ENCODE measurements at places on chromosomes 4 and X.

DNA sequence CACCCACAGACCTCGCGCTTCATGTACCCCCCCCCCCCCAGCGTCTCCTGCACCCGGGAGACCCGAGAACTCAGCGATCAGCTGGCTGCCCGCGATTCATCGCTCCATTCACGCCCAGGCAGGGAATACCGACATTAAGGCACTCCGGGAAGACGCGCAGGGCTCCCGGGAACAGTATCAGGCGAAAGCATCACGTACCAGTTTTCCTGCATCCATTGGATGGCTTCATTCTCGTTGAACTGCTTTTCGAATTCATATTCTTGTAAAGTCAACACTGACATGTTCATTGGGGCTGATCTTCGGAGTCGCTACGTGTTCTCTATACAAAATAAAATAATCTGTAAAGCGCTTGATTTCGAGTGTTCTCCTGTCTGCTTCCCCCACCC lies 373 bp downstream of the ELOVL6 start:
- no peak for DNase-seq

- no peak for DNase-seq
Measured at GRCh38 chr4:47651231-47651630, 166.2 kb downstream of the ATP10D start.

- no peak for DNase-seq
Measured at GRCh38 chrX:118143578-118143977, 27.0 kb upstream of the KLHL13 start.

DNA sequence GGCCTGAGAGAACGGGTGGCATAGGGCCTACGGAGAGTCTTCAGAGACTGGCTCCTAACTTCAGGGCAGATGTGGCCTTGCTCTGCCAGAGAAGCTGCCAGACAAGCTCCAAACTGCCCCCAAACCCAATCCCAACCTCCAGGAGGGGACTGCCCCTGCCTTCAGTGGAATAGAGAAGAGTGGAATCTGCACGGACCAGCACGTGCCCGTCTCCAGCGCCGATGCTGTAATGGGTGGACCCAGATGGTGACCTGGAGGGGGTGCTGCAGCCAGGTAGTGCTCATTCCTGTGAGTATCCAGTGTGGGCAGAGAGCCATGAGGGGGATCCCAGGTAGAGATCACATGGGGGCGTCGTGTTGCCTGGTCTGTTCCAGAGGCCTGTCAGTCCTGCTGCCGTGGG lies 73.2 kb upstream of the NKX1-1 start:
- no peak for DNase-seq

DNA sequence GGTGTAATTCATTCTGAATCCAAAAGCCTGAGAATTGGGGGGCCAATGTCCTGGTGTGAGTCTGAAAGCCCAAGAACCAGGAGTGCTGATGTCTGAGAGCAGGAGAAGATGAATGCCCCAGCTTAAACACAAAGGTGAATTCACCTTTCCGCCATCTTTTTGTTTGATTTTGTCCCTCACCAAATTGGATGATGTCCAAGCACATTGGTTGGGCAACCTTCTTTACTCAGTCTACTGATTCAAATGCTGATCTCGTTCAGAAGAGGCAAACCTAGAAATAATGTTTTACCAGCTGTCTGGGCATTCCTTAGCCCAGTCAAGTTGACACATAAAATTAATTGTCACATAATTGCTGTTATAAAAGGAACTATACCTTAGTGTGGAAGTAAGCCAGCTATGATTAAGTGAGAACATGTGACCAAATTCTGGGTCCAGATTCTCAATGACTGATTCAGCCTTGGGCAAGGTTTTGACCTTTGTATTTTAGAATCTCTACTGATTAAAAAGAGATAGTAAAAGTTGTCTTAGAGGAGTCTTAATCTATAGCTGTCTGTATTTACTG lies 34.5 kb upstream of the SLC4A4 start:
- no peak for DNase-seq

DNA sequence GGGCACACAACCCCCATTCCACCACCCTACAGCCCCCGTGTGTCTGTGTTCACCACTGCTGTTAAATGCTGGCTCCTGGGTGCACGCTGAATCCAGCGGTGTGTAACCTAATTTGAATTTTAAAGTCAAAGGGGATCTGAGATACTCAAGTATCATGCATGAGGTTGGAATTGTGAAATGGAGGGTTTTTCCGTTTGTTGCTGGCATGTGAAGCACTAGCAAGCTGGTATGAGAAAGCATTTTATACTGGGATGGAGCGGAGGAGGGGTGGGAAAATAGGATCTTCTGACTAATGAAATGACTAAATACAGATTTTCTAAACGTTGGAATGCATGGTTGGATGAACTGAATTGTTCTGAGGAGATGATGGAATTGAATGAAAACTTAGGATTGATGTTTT lies 36.9 kb upstream of the FAT1 start:
- no peak for DNase-seq

DNA sequence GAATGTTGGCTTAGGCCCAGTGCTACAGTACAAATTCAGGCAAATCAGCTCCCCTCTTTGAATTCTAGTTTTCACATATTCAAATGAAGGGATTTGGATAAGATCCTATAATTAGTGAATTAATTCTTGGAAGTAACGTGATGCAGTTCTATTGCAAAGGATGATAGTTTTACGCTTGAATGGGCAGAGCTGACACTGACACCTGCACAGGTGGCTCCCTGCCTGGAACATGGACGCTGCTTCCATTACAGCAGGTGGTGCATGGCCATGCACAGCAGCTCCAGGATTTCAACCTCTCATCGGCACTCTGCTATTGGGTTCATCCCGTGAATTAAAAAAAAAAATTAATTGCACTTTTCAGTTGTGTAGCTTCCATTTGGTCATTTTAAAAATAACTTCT lies 28.4 kb upstream of the RPS6KA6 start:
- no peak for DNase-seq

- no peak for DNase-seq
Measured at GRCh38 chr4:119861731-119862130, 204.9 kb downstream of the MAD2L1 start.

GRCh38 chrX:145773006-145773405 lies 44.6 kb upstream of the SLITRK2 start:
- no peak for DNase-seq

DNA sequence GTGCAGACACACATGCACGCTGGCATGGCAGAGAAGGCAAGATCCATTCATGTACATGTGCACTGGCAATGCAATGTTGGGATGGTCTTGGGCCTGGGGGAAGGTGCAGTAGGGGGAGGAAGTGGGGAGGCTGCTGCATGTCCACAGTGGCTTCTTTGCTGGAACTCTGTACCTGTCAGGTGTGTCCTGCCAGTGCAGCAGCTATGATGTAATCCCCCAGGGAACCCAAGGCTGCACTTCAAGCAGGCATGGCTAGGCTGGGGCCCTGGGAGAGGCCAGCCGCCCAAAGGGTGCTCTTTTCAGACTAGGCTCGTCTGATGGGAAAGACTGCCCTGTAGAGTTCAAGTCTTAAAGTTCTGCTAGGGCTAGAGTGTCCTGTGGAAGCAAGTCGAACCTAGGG lies 1304.0 kb downstream of the FAM133A start:
- DNase-seq = no peak

- no peak for DNase-seq
Measured at GRCh38 chrX:67612231-67612630, 68.4 kb downstream of the AR start.

DNA sequence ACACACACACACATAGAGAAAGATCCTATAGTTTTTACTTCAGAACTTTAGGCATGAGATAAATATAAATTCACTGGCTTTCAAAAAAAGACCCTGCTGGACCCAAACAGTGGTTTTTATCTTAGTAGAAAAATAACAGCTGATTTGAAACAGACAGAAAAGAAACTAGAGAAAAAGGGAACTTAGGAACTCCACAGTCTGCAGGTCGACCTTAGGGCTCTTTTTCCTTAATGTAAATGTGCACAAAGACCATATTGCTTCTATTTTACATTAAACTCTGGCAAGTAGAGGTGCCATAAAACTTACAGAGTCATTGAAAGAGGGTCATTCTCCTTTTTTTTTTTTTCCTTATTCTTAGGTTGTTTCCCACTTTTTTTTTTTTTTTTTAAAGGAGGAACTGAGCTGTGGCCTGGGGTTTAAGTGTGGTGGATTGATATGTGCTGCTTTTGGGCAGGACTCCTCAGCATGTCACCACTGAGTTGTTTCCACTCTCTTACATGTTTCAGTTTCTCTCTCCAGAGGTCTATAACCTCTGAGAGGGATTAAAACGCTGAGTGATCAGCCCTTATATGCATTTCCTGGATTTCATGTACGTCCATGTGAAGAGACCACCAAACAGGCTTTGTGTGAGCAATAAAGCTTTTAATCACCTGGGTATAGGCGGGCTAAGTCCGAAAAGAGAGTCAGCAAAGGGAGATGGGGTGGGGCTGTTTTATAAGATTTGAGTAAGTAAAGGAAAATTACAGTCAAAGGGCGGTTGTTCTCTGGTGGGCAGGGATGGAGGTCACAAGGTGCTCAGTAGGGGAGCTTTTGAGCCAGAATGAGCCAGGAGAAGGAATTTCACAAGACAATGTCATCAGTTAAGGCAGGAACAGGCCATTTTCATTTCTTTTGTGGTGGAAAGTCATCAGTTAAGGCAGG lies 70.8 kb upstream of the PACRGL start:
- no peak for DNase-seq

DNA sequence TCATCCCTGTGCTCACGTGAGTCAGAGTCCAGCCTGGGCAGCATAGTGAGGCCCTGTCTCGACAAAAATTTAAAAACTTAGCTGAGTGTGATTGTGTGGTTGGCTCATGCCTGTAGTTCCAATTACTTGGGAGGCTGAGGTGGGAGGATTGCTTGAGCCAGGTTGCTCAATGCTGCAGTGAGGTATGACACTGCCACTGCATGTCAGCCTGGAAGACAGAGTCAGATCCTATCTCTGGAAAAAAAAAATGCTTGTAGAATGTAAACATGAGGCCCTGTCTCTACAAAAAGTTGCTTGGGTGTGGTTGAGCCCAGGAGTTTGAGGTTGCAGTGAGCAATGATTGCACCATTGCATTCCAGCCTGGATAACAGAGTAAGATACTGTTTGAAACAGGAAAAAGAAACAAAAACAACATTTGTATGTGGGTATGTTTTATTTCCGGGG lies 11.3 kb upstream of the YTHDC1 start:
- peak; percentile 47 for DNase-seq

- no peak for DNase-seq
Measured at GRCh38 chr4:53522334-53522733, 69.0 kb downstream of the LNX1 start.

GRCh38 chr4:139959396-139959795 lies 194.6 kb downstream of the MAML3 start:
- DNase-seq = no peak

- no peak for DNase-seq
Measured at GRCh38 chr4:139085141-139085540, 69.6 kb downstream of the NOCT start.

DNA sequence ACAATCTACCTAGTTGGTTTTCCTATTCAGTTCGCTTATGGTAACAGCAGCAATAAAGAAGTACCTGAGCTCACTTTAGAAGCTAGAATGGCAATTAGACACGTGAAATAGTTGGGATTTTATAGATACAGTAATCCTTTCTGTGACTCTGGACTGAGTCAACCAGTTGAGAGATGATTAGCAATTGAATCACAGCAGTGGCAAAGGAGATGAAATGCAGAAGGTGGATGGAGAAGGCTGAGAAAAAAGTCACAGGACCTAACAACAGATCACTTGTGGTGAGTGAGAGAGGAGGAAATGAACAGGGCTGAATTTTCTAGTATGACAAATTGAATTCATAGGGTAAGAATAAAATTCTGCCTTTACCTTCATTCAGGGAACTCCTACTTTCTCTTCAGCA lies 197.1 kb upstream of the MAGEB18 start:
- DNase-seq = no peak

- DNase-seq = no peak
Measured at GRCh38 chrX:103220511-103221323, 5.8 kb downstream of the BEX4 start.

GRCh38 chr4:101258883-101259282 lies 88.4 kb downstream of the PPP3CA start:
- no peak for DNase-seq

DNA sequence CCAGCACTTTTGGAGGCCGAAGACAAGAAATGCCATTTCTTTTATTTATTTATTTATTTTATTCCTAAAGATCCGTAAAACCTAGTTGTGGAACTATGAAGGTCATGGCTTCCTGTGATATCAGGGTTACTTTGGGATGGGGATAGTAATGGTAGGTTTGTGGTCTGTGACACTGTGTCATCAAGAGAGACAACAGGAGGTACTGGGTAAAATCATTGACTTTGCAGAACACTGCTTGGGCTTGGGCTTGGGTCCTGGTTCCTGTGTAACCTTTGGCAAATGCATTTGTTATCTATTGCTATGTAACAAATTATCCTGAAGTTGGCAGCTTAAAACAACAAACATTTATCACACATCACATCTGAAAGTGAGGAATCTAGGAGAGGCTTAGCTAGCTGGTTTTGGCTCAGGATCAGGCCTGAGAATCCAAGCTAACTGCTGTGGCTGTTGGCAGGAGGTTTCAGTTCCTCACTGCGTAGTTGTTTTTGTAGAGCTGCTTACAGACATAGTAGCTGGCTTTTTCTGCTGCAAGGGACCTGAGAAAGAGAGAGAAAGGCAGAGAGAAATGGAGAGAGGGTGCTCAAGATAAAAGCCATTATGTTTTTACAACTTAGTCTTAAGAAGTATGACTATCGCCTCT lies 576.4 kb upstream of the SLIT2 start:
- no peak for DNase-seq

DNA sequence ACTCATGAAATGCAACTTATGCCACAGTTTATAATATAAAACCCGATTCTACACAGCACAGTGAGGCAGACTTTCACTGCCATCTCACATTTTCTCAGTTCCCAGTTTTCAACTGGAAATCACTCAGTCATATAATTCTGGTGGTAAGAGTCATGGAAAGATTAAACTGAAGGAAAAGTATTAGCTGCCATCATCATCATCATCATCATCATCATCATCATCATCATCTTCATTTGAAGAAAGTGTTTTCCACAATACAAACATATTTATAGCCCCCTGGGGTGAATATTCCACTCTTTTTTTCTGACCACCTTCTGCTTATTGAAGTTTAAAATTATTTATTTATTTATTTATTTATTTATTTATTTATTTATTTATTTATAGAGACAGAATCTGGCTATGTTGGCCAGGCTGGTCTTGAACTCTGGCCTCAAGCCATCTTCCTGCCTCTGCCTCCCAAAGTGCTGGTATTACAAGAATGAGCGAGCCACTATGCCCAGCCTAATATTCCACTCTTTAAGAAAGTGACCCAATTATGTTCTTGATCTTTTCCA lies 6.0 kb upstream of the UBQLN2 start:
- no peak for DNase-seq

DNA sequence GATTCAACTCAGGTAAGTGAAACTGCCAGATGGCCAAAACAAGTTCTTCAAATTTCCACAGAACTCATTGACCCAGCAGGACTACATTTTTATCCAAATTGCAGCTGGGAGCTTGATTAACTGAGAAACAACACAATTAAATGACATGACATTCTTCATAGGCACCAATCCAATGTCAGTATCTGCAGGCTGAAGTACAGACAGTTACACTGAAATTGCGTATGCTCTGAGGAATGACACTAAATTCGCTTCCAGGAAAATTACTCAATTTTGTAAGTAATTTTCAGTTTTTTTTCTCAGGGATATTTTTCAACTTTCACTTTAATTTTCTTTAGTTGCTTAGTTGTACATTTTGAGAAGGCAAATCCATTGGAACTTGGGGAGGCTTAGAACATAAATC lies 4.5 kb downstream of the C1GALT1C1 start:
- no peak for DNase-seq

- DNase-seq = no peak
Measured at GRCh38 chrX:102765217-102765616, 44.7 kb downstream of the GPRASP3 start.

GRCh38 chrX:38848671-38849455 lies 47.6 kb downstream of the MID1IP1 start:
- no peak for DNase-seq

GRCh38 chr4:139767168-139767567 lies 101.5 kb downstream of the MGST2 start:
- DNase-seq = no peak
